NCI-H187 treated with DMSO at 0.1 percent for 48 hours (cell line): ENCODE measurements at places on chromosomes 2 and 18.

DNA sequence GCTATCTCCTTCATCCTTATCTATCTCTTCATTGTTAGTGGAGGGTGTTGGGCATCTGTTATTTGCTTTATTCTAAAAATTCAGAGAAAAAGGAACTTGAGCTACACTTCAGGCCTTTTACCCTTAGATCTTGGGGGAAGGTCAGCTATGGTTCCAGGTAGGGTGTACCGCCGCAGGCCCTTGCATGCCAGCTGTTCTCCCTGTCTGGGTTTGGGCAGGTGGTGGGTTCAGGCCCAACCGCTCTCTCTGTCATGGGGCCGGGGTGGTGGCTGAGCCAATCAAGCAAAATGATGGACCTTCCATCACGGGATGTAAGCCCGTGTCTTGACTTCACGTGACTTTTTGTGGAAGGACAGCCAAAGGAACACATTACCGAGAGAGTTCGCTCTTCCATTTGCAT, 231.1 kb downstream of the LDLRAD4 start:
- no peak for DNase-seq

- DNase-seq, result no peak
Measured at GRCh38 chr18:54835944-54836343, 7.7 kb downstream of the RAB27B start.

DNA sequence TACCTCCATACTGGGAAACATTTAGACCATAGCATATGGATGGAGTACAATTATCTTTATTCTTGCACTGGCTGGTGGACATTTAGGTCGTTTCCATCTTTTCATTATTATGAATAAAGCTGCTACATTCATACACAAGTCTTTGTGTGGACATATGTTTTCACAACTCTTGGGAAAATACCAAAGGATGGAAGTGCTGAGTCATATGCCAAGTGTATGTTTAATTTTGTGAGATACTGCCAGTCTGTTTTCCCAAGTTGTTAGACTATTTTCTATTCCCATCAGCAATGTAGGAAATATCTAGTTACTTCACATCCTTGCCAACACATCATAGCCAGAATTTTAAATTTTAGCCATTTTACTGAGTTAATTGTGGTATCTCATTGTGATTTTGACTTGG, 91.5 kb downstream of the GALNT13 start:
- DNase-seq, result no peak

- no peak for DNase-seq
Measured at GRCh38 chr2:32564417-32565035, 63.3 kb upstream of the TTC27 start.

DNA sequence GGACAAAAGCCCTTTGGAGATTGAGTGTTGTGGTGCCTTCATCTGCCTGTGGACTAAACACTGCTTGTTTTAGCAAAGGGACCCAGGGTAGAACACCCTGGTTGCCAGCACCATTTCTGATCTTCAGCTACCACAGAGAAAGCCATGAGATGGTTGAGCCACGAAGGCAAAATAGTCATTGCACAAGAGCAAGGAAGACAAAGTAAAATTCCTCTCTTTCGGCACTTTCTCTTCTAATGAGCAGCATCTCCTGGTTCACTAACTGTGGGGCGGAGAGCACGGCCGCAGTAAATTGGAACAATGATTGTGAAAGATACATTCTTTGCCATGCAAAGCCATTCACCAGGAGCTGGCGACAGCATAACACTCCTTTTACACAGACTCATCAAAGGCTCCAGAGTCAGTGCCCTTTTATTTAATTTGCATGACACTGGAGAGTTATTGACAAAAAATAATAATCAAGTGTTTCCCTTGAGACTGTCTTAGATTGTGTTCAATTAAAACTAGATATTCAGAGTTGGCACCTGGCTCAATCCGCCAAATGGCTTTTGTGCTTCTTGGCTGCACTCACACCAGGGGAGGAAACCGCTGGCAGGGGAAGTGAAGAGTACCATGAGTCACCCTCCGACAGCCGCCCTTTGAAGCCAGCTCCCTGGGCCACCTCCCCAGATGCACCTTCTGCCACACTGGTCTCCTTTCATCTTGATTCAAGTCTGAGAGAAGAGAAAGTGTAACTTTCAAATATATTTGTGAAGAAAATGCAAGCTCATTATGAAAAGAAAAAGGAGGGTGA, 100.5 kb upstream of the MEIS1 start:
- DNase-seq, result no peak

DNA sequence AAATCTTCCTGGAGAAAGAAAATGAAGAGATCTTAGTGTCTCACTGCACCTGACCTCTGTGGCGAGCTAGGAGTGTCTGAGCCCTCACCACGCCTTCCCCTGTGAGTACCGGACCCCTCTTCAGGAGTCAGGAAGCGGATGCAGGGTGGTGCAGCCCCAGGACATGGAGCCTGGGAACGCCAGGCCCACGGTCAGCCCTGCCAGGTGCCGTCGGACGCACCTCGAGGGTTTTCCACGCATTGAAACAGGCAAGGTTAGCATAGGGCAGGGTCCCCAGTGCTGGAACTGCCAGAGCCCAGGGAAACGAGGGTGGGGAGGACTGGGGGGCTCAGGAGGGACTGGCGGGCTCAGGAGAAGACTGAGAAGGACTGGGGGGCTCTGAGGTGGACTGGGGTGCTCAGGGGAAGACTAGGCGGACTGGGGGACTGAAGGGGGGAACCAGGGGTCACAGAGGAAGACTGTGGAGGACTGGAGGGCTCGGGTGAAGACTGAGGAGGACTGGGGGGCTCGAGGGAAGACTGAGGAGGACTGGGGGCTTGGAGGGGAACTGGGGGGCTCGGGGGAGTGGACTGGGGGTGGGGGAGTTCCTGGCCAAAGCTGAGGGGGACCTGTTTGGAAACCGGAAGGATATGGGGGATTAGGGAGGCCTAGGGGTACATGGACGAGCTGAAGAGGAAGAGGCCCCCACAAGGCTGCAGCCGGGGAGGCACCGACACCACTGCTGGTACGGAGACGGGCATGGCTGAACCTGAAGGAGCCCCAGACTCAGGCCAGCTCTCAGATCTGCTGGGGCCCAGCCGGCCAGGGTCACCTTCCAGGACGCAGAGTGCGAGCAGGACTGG, 65.2 kb upstream of the SNTG2 start:
- DNase-seq, result no peak

GRCh38 chr2:135600915-135601314, 69.6 kb downstream of the R3HDM1 start:
- DNase-seq, result no peak

DNA sequence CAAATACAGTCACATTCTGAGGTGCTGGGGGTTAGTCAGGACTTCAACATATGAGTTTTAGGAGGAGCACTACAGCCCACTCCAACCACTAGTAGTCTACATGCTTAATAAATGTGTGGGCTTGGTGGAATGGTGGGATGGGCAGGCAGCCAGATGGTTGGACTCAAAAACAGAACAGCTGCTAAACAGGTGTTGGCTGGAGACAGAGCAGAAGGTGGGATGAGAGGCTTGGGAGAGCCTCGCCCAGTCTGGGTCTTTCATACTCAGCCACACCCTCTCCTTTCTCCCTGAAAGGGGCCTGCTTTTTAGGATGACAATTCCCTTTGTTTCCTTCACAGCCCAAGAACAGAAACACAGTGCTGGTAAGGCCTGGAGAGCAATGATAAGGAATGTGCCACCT, 143.9 kb upstream of the KLHL29 start:
- peak; percentile 37 for DNase-seq

DNA sequence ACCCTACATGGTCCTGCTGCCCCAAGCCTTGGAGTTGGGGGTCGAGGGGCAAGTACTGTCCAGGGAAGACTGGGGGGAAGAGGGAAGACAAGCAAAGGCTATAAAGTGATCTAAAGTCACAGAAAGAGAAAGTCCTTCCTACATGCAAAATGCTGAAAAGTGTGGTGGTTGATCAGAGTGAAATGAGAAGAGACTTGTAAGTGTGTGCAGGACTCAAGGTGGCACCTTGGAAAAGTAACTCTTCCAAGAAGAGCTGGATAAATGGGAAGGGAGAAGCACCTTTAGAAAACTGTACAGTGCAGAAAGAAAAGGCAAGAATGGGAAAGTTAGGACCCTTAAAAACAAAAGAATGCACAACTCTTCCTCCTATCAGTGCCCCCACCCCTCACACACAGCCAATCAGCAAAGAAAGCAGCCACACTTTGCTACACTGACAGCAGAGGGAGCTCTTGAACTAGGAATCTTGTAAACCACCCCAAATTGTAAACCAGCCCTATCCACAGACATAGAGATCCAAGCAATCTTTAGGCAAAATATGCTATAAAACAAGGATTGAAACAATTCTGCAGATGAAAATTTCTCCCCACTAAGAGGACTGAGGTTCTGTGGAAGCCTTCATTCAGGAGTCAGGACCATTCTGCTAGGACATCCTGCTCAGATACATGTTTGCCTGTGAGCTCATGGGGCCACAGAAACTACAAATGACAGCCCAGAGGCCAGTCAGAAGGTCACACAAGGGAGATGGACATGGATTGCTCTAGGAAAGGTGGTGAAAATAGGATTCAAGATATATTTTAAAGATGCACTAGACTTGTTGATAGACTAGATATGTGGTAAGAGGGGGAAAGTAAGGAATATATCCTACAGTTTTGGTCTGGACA, 146.4 kb downstream of the FTCDNL1 start:
- no peak for DNase-seq

DNA sequence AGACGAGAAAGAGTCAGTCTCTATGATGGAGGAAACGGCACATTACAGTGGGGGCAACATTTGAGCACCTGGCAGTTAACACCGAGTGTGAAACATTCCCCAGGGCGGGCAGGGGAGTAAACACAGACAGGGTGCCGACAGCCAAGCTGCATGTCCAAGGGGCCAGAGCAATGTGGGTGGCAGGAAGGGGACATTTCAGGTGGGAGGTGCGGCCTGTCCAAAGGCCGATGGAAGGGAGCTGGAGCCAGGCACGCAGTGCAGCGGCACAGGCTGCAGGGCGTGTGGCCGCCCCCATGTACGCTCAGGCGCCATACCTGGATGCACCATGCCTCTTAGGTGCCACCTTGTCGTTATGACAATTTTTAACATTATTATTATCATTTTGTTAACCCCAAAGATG, 43.3 kb downstream of the TIMM21 start:
- DNase-seq, result no peak

DNA sequence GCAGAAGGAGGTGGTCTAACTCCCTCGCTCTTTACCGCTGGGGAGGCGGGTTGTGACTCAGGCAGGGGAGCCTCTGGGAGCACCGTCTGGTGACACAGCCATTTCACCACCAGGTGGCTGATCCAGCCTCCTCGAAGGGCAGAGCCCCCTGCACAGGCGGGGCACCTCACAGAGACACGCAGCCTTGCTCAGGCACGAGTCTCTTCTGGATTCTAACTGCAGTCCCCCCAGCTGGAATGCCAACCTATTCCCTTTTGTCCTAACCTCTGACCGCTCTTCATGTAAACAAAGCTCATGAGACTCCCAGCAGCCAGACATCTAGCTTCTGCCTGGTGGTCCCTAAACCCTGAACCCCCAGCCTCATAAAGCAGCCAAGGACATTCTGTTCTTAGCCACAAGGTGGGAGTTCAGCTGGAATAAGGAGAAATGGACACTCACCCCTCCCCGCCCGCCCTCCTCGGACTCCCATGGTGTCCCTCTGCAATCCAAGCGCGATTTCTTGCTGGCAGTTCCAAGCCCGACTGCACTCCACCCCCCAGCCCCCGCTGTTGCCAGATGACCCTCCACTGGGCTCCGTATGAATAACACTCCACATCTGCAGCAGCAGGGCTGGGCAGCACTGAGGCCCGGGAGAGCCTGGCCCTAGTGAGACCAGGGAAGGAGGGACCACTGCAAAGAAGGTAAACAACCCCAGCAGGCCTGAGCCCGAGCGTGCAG, 84.3 kb downstream of the TNS1 start:
- no peak for DNase-seq

DNA sequence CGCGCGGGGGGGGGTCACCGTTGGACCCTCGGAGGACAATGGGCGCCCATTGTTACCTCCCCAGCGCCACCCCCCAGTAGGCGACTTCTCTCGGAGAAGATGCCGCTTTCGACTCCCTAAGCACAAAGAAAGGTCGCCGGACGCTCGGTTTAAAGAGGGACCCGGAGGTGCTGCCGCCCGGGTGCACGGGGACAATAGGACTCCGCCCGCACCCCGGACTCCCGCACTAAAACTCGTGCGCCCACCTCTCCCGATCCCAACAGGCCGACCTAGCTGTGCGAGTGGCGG, 318 bp upstream of the CDC42EP3 start:
- DNase-seq, result no peak

- no peak for DNase-seq
Measured at GRCh38 chr18:2853173-2853925, 6.5 kb downstream of the EMILIN2 start.

DNA sequence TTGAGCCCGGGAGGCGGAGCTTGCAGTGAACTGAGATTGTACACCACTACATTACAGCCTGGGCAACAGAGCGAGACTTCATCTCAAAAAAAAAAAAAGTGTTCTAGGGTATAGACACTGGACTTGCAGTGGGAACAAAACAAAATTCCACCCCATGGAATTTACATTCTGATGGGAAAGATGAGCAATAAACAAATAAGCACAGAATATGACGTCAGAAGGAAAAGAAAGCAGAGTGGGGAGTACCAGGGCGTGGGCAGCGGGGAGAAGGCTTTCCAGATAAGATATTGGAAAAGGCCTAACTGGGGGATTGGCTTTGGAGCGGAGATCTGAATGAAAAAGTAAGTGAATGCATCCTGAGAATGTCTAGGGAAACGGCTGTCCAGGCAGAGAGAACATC, 17.6 kb downstream of the NPPC start:
- DNase-seq, result no peak
